Activated CD8-positive, alpha-beta memory T cell treated with anti-CD3 and anti-CD28 coated beads, Interleukin-2, amount 50 U/mL, for 4 hours (primary cell): ENCODE measurements at places on chromosomes 4 and X.
A peak's percentile ranks its signal among the peaks of the same experiment; 100 is the strongest.

GRCh38 chr4:25020236-25020635, 10.5 kb downstream of the LGI2 start:
- no peak for DNase-seq

- DNase-seq, result no peak
Measured at GRCh38 chr4:1451106-1451751, 45.0 kb upstream of the NKX1-1 start.

- DNase-seq, result no peak
Measured at GRCh38 chr4:73406548-73406875, 2.4 kb downstream of the ALB start.

- no peak for DNase-seq
Measured at GRCh38 chr4:113069212-113069892, 19.9 kb downstream of the ANK2 start.

DNA sequence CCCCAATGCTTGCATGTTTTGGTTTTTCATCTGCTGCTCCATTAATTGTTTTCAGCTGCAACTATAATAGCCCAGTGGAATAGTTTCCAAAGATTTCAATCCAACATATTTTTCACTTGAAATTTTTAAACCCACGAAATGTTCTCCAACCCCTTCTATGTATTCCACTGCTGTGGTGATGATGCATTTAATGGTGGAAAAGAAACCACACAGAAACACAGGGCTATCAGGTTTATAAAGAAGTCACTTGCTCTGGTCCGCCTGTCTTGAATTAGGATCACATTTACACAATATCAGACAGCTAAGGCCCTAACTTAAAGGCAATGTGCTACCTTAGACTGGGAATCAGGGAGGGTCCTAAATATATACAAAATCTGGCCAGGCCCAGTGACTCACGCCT, 35.0 kb downstream of the OPHN1 start:
- no peak for DNase-seq

- no peak for DNase-seq
Measured at GRCh38 chr4:157818946-157819692, 353.7 kb downstream of the GASK1B start.

GRCh38 chr4:26191353-26191752, 129.5 kb upstream of the RBPJ start:
- DNase-seq, result no peak

DNA sequence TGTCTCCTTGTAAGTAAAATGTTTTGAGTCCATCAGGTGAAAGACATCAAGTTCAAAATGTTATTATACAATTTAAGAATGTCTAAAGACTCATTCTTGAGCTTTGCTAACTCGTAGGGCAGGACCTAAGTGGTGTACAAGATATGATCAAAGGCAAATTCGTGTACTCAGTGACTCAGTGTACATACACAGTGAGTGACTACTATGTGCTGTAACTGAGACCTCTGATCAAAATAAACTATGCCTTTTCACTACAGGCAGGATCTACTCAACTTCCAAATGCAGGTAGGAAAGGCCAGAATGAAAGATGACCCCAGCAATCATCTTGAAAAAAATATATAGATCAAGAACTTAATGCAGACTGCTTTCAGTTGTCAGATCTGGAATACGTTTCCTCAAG, 49.9 kb downstream of the ADGRG2 start:
- DNase-seq, result no peak

DNA sequence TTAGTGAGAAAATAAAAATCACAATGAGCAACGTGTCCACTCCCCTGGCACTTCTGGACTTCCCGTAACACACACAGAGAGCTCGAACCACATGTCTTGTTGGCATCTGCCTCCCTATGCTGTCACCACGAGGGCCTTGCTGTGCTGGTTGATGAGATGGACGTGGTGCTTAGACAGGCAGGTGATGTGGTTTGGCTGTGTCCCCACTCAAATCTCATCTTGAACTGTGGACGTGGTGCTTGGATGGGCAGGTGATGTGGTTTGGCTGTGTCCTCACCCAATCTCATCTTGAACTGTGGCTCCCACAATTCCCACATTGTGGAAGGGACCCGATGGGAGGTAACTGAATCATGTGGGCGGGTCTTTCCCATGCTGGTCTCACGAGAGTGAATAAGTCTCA, 40.0 kb downstream of the FGFRL1 start:
- no peak for DNase-seq

- DNase-seq, result no peak
Measured at GRCh38 chr4:165537028-165537648, 158.3 kb downstream of the CPE start.

GRCh38 chr4:138946306-138946705, 69.3 kb upstream of the NOCT start:
- DNase-seq, result no peak

- no peak for DNase-seq
Measured at GRCh38 chrX:107775000-107775733, 420 bp downstream of the TSC22D3 start.

GRCh38 chr4:139540161-139540560, 15.9 kb downstream of the SETD7 start:
- no peak for DNase-seq

DNA sequence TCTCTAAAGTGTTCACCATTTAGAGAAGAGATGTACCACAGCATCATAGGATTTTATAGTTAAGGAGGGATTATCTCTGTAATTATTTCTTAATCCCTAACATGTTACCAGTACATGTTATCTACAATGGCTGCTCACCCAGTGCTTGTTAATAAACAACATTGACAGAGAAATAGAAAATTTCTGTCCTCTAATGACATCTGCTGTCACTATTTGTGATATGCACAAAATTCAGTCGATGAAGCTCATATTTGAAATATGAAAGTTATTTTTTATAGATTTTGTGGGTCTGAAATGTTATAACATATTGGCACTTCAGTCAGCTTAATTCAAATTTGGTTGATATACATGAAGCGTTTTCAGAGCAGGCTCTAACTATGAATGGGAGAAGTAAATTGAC, 48.8 kb upstream of the GRXCR1 start:
- no peak for DNase-seq

DNA sequence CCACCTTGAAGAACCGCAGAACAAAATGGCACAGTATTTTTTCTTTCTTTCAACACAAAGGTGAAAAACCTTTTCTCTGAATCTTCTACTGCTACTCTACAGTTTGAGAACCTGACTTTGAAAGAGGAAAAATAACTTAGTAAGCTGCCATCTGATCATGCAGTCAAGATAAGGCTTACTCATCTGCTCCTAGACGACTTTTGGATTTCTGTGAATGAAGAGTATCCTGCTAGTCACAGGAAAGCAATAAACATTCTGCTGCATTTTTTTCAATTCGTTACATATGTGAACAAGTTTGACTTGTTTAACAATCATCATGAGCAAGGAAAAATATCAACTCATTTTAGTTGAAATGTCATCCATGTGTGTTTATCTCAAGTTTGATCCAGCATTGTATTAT, 25.2 kb downstream of the TIGD2 start:
- no peak for DNase-seq

DNA sequence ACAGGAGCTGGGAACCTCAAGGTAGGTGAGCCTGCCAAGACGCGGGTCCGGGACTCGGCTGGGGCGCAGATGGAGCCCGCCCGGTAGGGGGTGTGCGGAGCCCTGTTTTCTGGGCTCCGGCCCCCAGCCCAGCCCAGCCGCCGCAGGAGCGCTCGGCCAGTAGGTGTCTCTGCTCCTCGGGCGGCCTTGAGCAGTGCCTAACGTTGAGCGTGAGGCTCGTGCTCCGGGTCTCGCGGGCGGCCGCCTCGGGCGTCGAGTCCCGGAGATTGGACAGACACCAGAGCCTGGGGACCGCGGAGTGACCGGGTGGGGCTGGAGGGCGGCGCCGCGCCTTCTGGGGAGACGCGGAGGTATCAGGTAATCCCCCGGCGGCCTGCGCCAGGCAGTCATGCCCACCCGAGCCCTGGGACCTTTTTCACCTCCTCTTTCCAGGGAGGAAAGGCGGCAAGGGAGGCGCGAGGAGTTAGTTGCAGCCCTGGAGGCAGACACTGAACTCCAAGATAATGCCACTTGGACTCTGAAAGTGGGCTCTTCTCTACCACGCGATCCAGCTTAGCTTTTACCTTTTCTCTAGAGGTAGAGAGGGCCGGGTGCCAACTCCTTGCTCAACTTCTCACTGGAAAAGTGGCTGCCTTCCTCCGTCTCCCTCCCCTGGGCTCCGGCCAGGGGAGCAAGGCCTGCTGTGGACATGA, 14.5 kb upstream of the FGG start:
- peak; percentile 40 for DNase-seq

DNA sequence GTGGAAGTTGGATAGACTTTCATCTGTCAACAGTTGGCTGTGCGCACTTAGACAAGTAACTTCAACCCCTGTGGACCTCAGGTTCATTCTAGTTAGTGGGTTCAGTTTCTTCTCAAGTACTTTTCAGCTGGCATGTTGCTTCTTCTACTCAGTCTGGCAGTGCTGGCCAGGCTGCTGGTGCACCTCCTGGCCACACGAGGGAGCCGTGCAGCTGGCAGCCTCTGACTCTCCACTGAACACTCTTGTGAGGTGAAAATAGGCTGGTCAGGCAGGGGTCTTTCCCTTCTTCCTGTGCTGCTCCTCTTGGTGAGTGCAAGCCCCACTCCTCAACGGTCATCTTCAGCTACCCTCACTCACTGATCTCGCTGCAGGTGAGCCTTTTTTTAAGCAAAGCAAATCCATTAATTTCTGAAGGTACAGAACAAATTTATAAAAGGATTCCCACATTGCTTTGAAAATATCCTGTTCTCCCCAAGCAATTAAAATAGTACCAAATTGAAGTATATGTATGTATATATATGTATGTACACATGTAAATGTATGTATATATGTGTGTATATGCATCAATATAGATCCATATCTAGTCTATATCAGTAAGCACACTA, 30.6 kb downstream of the LONRF3 start:
- DNase-seq, result peak; percentile 56

- no peak for DNase-seq
Measured at GRCh38 chrX:8728932-8729535, 2.9 kb downstream of the ANOS1 start.

- no peak for DNase-seq
Measured at GRCh38 chr4:158006990-158007389, 165.8 kb downstream of the GASK1B start.

DNA sequence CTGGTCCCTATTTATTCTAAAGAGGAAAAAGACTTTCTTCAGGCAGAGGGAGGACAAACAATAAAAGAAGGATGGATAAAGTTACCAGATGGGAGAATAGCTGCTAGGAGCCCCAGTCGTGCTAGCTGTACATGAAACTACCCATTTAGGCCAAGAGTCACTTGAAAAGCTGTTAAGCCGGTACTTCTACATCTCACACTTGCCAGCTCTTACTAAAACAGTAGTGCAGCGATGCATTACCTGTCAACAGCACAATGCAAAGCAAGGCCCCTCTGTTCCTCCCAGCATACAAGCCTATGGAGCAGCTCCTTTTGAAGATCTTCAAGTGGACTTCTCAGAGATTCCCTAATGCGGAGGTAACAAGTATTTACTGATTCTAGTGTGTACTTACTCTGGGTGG, 1138.8 kb downstream of the ARAP2 start:
- no peak for DNase-seq

GRCh38 chr4:158837527-158838141, 68.8 kb downstream of the FNIP2 start:
- no peak for DNase-seq

DNA sequence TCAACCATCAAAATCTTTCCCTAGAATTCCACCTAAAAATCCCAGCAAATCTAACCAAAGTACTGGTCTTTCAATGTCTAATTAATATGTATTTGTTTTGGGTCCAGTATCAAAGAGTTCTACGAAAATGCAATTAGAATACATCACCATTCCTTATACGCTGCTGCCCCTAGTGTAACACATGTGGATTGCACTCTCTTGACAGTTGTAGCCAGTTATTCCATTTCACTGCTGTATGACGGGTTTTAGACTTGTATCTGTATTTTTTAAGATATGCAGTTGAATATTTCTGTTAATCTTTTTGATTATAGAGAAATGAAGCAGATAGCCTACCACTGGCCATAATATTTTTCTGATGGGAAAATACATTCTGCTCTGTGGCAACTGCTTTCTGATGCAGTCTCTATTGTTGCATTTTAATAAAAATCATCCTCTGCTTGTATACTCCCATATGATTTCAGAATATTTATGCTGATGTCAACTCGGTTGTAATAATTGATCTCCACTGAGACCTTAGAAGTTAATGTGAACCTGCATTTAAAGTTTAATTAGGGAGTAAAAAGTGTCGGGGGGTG, 17.1 kb upstream of the PAGE2B start:
- peak; percentile 36 for DNase-seq

- no peak for DNase-seq
Measured at GRCh38 chrX:68686097-68686977, 38.9 kb downstream of the STARD8 start.

- DNase-seq, result no peak
Measured at GRCh38 chr4:39682138-39682537, 15.8 kb upstream of the UBE2K start.

- no peak for DNase-seq
Measured at GRCh38 chrX:38666909-38667308, 105.6 kb downstream of the TSPAN7 start.

GRCh38 chrX:10470009-10470408, 150.4 kb downstream of the MID1 start:
- DNase-seq, result no peak

- no peak for DNase-seq
Measured at GRCh38 chr4:149638073-149638472, 177.6 kb downstream of the IQCM start.
